Vagina (tissue), 2 donors: ENCODE measurements at places on chromosomes 7 and 10. TPM values are rescaled to one million over a fixed set of nuclear protein-coding genes. Genes with fewer than 3 reads are reported as not detected.

The CAV1 gene
- 162 TPM for total RNA-seq

The BUD31 gene
- total RNA-seq = 52.3 TPM

The ELOVL3 gene
- total RNA-seq = not detected

The CAMK2B gene
- total RNA-seq = 3.2 TPM

The GLCCI1 gene
- 9.1 TPM for total RNA-seq

The ADCY1 gene
- 2.5 TPM for total RNA-seq
